ENCODE measurements at places on chromosomes 2 and 18.

- DNase-seq, result no peak
These were observed 76.5 kb downstream of the SMAD7 start for GRCh38 chr18:48874233-48874632.

DNA sequence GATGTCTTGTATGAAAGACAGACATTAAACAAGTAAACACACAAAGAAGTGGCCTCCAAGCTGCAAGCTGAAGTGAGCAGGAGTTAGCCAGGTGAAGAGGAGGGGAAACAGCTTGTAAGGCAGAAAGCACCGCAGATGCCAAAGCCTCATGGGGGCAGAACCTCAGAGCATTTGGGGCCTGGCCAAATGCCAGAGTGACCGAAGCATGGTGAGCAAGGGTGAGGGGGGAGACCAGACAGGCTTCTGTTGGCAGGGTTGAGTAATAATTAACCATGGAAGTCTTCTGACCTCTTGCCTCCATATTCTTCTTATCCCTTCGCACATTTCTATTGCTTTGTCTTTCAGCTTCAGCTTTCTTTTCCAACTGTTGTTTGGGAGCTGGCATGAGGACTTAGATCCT, 5.6 kb downstream of the QPCT start:
- DNase-seq, result no peak

DNA sequence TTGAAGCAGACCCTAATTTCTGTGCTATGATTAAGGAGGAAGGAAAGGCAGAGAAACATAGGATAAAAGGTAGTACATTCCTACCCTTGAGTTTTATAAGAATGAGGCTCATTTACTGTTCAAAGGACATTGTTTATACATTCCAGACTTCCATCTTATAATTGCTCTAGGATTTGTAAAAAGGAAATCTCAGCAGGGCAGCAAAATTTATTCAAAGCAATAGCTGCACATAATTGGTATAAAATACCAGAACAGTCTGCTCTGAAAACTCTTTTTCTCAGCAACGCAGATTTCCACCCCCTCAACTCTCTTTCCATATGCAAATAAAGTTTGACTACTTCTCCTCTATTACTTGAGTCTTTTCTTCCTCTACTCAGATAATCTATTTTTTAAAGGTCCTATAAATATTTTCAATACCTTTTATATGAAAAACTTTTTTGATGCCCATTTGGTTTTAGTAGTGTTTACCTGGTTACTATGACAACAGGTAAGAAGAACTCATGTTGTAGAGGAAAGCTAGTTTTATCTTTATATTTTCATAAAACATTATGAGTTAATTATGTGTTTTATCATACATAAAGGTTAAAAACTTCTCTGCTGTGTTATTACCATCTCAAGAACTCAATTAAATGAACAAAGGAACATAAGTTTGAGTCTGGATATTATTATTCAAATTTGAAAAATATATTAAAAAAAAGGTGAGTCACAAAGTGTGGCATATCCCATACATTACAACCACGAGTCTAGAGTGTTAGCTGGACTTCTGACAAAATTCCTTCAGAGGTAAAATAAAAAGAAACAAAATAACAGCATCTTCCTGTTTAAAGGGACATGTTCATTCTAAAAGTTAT, 19.9 kb downstream of the RBMS1 start:
- DNase-seq, result no peak

DNA sequence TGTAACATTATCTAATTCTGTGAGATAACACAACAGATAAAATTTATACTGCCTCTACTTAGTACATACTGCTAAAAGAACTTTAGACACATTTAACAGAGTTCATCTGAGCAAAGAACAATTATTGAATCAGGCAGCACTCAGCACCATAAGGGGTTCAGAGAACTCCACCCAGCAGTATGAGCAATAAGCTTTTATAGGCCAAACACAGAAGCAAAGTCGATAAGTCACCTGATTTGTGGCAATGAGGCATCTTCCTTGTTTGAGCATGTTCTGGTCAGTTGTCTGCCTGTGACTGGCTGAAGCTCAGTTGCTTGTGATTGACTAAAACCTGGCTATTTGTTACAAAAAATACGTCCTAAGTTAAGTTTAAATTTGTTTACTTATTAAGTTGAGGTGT, 746.1 kb upstream of the DDX18 start:
- DNase-seq, result no peak

DNA sequence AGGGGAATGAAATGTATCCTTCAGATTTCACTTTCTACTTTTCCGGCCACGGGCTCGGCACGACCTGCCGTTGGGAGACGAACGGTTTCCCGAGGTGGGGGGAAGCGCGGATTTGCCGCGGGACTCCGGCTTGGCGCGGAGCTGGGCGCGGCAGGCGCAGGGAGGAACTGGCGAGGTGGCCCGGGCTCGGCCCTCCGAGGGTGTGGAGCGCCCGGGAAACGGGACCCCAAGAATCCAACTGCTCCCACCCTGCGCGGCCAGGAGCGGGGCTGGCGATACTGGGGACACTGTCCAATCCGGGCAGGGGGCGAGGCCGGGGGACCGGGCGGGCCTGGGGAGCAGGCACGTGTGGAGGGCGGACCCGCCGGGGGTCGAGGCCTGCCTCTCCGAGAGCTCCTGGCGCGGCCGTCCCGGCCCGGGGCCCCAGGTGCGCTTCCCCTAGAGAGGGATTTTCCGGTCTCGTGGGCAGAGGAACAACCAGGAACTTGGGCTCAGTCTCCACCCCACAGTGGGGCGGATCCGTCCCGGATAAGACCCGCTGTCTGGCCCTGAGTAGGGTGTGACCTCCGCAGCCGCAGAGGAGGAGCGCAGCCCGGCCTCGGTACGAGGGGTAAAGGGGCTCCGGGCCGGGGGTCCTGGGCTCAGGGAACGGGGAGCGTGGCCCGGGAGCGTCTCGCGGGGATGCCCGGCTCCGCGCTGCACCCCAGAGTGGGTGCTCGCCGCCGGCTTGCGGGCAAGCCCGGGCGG, at the start of gene ANXA4:
TSS of gene ANXA4 (plus strand) at position 560 of the 747 bp plus-strand sequence. CDS start 39,432 bp downstream, outside the sequence.
- DNase-seq, result peak; percentile 45

DNA sequence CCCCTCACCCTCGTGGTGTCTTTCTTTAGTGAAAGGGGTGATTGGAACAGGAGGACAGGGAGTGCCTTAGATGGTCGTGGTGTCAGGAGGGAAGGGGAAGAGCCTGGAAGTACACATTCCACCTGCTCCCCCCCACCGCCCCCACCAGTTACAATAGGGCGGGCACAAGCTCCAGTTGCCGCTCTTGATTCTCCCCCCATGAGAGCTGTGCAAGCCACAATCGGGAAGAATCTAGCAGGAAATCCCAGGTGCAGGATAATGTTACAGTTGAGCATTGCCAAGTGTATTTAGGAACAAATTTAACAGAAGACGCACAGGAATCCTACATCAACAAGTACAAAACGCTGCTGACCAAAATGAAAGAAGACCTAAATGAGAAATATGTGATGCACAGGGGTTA, 73.6 kb downstream of the ASAP2 start:
- DNase-seq, result no peak

DNA sequence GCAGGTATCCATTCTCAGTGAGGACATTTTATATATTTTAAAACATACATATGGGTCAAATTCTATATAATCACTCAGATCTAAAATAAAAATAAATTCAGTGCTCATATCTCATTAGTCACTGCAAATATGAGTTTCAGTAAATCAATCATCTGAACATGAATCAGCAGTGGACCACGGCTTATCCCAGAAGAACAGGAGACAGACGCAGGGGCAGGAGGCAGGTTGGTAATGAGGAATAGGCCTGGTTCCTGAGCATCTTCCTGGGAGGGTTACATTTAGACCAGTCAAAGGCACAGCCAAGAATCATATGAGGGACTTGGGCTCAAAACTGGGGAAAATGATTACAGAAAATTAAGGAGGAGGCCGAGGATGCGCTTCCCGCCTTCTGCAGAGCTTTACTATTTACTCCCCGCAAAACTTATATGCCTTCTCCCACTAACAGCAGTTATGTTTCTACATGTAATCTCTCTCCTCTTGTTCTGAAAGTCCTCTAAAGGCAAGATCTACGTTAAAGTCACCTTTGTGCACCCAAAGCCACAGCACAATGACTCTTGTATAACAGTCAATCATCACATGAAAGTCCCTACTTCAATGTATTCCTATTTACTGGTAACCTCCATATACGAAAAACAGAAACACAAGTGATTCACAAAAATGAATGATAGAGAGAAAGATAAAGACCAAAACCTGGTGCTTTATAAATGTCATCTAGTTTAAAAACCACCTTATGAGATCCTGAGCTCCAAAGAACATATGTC, 35.1 kb downstream of the SH3YL1 start:
- DNase-seq, result no peak

GRCh38 chr18:74513149-74513882, 17.2 kb downstream of the CNDP2 start:
- DNase-seq, result no peak

DNA sequence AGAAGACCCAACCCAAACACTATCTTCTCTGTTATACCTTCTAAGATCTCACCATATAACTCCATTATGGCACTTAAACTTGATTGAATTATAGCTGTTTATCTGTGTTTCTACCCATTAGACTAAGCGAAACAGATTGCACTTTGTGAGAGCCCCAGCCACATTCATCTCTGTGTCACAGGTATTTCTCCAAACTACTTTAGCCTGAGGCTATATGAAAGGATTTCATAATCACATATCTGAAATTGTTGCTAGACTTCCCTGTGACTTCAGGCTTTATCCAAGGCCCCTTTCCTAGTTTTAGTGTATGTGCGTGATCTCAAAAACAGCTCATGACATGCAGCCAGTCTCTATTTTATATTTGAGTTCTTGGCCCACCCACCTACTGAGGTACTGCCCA, 745.0 kb upstream of the ACVR2A start:
- DNase-seq, result no peak

DNA sequence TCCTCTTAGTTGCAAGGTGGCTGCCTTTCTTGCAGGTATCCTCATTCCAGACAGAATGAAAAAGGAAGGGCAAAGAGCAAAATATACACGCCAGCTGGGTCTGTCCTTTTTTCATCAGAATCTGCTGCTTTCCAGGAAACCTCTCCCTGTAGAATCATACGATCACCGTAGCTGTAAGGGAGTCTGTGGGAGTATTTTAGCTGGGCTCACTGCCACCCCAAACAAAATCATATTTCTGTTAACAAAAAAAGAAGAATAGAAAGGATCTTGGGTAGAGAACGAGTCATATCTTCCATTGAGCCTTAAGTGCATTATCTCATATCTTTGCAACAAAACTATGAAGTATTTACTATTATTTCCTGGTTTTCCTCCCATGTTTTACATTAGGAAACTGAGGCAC, 15.0 kb upstream of the TANC1 start:
- no peak for DNase-seq

GRCh38 chr2:218396688-218397462, 2.8 kb upstream of the CTDSP1 start:
- no peak for DNase-seq

- no peak for DNase-seq
These were observed 162.3 kb downstream of the FHOD3 start for GRCh38 chr18:36459786-36460185.

DNA sequence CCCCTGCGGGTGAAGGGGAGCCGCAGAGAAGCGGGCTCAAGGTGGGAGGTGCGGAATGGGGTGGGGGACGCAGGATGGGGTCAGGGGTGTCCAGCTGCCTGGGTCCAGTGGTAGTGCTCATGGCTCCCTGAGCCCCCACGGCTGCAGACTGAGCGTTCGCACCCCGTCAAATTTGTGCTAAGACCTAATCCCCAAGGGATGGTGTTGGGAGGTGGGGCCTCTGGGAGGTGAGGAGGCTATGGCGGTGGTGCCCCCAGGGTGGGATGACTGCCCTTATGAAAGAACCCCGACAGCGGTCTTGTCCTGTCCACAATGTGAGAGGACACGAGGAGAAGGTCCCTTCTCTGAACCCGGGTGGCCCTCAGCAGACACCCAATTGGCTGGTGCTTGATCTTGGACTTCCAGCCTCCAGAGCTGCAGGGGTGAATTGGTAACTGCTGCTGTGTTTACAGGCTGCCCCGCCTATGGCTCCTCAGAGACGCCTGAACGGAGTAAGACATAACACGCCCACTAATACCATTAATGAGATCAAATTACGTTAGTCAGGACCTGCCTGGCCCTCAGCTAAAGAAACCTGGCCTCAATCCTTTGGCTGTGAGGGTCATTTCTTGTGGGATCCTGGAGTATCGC, 42.6 kb downstream of the PXDN start:
- no peak for DNase-seq

DNA sequence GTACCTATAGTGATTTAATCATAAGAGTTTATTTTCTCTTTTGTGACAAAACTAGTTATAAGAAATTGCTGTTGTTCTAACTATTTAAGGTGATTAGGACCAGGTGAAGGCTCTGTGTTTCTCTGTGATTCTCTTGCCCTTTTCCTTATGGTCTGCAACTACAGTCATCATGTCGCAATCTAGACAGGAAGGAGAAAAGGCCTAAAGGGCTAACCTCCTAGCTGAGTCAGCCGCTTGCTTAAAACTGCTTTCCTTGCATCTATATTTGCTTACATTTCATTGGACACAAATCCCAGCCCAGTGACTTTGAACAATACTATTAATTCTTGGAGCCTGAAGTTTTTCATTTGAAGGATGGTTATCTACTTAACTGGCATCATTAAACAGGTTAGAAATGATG, 93.1 kb downstream of the PIK3C3 start:
- DNase-seq, result peak; percentile 55

DNA sequence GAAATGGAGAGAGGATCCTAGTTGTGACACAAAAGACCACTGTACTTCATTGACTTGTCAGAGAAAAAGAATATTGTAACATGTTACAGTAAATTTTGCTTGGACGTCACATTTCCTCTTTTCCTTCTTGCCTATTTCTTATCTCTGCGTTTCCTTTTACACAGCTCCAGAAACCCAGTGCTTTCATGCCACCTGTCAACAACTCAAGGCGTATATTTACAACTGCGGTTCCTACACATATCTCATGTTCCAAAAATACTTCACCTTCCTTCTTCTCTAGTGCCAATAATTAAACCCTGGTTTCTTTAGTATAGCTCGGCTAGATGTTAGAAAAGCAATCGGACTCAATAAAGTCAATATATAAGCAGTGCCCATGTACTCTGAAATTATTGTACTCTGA, 911.5 kb upstream of the FSHR start:
- no peak for DNase-seq

GRCh38 chr2:97765933-97766332, 52.6 kb downstream of the ZAP70 start:
- DNase-seq, result no peak

DNA sequence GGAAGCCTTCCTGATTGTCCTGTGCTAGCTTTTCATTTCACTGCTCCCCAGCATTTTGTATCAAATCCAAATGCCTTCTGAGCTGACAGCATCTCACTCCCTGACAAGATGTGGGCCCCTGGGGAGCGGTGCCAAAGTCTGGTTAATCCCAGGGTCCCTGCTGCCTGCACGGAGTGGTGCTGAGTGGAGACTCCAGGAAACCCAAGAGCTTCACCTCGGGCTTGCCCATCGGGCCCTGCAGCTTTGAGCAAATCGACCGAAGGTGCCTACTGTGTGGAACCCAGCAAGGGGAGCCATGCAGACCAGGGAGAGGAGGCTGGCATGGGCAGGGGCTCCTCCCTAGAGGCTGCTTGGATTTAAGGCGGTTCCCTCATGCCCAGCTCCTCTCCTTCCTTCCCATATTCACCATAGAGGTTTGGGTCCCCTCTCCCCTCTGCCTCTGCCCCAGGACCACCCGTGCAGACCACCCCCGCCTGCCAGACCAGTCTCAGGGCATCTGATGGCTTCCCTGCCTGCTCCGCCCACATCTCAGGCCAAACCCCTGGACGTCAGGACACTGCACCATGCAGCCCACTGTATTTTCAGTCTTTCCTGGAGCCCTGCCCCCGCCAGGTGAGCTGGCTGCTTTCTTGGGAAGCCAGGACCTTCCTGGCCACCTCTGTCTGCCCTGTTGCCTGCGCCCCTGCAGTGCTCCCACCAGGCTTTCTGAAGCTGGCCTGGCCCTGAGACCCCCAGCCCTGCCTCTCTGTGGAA, 37.8 kb downstream of the RRM2 start:
- no peak for DNase-seq

GRCh38 chr2:44441200-44441599, 79.5 kb downstream of the CAMKMT start:
- DNase-seq, result no peak

All from AG04450 (cell line).